Ovary (tissue), 10 donors: ENCODE measurements at places on chromosomes 11 and 22.

DNA sequence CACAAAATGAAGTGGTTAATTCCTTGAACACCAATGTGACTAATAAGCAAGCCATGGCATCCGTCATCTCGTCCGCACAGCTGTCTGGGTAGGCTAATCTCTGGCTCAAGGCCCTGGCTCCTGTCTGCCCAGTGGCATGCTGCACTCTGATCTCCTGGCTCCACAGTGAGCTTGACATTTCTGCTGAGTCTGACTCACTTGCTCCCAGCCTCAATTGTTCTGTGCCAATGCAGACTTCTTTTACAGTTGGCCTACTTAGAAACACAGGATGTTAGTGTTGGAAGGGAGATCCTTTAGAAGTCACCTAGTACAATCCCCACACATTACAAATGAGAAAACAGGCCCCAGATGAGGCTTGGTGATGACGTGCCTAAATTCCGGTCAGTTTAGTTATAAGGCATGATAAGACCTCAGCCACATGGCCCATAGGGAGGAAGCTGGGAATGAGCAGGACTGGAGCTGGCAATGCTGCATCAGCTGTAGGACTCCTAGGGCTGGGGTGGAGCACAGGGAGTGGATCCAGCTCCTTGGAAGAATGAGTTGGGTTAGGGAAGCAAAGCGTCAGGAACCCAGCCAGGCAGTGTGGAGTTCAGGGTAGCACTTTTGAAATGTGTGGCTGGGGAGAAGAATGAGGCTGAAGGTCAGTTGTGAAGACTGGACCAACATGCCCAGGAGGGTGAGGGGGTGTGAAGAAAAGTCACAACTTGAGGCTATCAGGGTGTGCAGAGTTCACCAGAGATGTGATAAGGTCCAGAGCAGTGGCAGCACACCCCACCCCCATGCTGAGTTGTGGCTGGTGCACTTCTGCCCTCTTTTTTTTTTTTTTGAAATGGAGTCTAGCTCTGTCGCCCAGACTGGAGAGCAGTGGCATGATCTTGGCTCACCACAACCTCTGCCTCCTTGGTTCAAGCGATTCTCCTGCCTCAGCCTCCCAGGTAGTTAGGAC is 70.2 kb upstream of the EED start:
- peak; percentile 54 for DNase-seq

GRCh38 chr11:93737904-93738612 is 3.2 kb downstream of the TAF1D start:
- DNase-seq: no peak

DNA sequence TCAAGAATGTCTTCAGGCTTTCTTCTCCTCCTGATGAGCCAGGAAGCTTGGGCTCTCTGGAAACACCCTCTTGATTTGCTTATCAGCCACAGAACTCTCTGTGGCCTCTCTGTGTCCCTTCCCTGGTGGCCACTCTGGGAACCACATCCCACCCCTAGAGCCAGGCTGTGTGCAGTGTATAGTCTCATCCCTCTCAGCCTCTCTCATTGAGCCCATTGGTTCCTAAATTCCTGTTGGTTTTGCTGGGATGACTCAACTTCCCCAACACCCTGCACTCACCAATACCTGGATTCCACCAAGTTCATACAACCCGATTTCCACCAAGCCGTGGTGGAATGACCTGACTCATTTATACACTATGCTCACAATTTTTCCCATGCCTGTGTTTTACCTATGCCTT is 5.2 kb downstream of the IRAG1 start:
- no peak for DNase-seq

DNA sequence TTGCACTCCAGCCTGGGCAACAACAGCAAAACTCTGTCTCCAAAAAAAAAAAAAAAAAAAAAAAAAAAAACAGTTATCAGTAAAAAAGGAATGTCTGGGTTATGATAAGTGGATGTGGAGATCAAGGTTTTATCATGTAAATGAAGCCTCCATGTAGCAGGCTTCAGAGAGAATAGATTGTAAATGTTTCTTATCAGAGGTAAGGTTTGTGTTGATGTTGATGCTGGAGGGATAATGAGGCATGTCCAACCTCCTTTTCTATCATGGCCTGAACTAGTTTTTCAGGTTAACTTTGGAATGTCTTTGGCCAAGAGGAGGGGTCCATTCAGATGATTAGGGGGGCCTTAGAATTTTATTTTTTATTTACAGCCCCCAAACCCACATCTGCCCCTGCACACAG is 35.4 kb upstream of the TREH start:
- no peak for DNase-seq

- DNase-seq: no peak
Observed at GRCh38 chr22:20242393-20243175, 25.5 kb downstream of the RTN4R start.

DNA sequence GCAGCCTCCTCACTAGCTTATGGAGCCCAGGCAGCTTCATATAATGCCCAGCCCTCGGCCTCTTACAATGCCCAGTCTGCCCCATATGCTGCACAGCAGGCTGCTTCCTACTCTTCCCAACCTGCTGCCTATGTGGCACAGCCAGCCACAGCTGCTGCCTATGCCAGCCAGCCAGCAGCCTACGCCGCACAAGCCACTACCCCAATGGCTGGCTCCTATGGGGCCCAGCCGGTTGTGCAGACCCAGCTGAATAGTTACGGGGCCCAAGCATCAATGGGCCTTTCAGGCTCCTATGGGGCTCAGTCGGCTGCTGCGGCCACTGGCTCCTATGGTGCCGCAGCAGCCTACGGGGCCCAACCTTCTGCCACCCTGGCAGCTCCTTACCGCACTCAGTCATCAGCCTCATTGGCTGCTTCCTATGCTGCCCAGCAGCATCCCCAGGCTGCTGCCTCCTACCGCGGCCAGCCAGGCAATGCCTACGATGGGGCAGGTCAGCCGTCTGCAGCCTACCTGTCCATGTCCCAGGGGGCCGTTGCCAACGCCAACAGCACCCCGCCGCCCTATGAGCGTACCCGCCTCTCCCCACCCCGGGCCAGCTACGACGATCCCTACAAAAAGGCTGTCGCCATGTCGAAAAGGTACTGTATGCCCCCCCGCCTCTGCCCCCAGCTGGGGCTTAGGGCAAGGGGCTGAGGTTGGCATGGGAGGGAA is 8.8 kb downstream of the RBM14 start:
- DNase-seq: no peak

GRCh38 chr11:81674211-81674610 is 1059.5 kb downstream of the FAM181B start:
- DNase-seq: no peak

DNA sequence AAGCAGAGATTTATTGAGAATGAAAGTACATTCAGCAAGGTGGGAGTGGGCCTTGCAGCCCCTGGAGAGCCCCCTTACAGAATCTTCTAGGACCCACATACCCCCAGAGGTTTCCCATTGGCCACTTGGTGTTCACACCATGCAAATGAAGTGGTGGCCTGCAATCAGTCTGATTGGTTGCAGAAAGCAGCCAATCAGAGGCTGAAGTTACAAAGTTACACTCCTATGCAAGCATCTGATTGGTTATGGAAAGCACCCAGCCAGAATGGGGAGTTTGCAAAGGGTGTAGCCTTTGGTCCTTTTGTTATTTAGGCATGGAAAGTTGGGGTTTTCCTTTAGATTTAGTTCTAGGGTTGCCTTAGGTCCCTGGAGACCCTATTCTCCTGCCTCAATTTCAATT is 34.9 kb downstream of the UVRAG start:
- DNase-seq: no peak

GRCh38 chr11:11416917-11417316 is 63.9 kb upstream of the CSNK2A3 start:
- no peak for DNase-seq

- no peak for DNase-seq
Observed at GRCh38 chr11:125976156-125976555, 30.3 kb downstream of the VSIG10L2 start.

- no peak for DNase-seq
Observed at GRCh38 chr22:27671413-27671935, 130.1 kb downstream of the MN1 start.

DNA sequence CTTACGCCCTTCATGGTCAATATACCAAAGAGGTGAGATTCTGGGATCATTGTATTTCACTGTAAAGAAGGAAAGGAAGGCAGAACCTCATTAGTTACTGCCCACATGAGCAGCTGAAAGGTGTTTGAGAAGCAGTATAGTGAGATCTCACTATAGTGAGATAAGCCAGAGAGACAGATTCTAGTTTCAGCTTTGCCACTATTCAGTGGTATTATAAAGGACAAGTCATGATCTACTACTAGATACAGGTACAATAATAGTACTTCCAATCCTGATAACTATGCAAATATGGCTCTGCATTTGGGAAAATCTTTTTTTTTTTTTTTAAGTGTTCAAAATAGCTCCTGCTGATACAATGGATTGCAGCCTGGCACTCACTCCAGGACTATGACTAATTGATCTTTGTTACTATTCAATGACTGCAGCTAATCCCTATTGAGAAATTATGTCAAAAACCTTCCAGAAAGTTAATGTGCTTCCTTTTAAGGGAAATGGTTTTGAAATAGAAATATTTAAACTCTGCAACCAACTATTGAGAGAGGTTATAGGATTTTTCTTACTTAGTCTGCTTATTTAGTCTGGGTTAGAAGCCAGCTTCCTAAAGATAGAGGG is 8.3 kb upstream of the DLAT start:
- DNase-seq: no peak

- DNase-seq: peak; percentile 83
Observed at GRCh38 chr11:12813371-12814225, 139.4 kb downstream of the TEAD1 start.

DNA sequence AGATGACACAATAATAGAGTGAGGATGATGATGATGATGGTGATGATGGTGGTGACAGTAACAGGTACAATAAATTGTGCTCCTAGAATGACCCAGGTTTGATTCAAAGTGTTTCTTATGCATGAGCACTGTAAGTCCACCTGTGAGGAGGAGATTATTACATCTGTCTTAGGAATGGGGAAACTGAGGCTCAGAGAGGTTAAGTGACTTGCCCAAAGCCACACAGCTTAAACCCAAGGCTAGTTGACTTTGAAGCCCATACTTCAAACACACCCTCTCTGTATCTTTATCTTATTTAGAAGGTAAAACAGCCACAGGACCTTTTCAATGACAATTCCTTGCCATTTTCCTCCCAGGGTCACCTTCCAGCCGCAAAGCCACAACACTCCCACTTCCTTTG is 88.9 kb downstream of the MIAT start:
- no peak for DNase-seq

DNA sequence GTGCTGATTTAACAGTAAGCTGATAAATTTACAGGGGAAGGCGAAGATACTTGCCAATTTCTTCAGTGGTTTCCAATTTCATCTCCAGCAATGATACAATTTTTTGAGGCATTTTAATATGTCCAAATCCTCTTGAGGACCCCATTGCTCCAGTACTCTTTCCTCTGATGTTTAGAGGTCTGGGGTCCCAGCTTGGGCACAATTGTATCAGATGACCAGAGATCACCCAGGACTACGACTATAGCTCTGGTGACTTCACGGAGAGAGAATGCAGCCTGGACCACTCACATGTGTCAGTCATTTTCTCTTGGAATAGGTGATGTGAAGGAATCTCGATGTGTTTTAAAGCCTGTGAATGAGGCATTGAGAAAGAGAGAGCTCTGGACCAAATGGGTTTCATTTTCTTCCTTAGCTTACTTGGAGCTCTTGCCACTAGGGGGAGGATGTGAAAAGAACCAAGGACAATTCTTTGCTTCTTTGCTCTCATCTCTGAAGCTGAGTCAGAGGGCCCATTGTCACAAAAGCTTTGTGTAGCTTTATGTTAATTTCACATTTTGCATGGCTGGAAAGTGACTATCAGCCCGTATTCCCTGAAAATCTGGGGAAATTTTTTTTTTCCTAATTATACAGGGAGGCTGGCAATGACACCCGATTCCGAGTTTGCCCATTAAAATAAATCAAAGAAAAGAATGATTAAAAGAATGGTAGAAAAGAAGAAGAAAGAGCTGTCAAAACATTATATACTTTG is 6.7 kb upstream of the CCDC90B start:
- DNase-seq: peak; percentile 25

DNA sequence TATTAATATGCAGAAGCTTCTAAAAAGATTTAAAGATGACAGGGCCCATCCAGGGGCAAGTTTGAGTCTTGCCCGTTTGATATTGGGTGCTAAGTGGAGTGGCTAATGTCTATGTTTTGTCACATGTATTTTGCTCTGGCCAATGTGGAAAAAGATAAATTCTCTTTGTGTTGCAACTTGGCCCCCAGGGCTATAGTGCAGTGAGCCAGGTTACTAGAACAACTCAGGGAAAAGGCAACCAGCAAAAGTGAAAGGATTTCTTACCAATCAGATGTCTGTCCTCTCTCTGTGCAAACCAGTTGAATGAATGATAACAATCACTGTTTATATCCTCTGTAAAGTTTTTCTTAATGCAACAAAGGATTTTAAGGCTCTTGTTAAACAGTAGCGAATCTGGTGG is 4.6 kb upstream of the CLNS1A start:
- DNase-seq: no peak

- DNase-seq: no peak
Observed at GRCh38 chr11:103811870-103812455, 224.5 kb upstream of the DDI1 start.

- no peak for DNase-seq
Observed at GRCh38 chr11:122951211-122951610, 30.4 kb downstream of the BSX start.

GRCh38 chr11:29389793-29390192 is 627.0 kb downstream of the KCNA4 start:
- no peak for DNase-seq

DNA sequence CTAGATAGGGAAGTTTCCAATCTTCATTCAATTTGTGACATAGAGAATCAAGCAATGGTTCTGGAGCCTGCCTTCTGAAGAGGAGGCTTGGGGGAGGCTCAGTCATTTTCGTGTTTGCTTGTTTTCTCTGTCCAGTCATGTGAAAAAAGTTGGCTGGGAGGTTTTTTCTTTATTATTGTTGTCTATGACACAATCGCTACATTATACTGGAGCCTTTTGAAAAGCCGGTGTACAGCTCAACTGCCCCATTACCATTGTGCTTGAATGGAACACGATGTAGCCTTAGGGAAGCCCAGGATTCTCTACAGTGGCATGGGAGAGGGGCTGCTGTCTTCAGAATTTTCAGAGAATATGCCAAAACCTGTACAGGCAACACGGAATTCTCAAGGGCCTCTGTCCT is 57.9 kb upstream of the NCAM1 start:
- no peak for DNase-seq

DNA sequence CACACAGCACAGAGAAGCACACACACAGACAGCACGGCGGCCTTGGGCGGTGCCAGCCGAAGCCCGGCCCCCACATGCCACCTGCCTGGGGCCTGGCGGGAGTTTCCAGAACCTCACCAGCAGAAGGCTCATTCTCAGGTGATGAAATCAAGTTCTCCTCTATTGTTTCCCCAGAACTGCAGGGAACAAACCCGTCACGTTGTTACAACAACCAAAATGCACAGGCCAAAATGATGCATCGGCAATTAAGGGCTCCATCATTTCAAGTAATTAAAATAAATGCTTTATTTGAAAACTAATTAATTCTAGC is 30.8 kb downstream of the GNB1L start:
- no peak for DNase-seq
